ENCODE measurements at places on chromosomes 13 and 19. TPM values are rescaled to one million over a fixed set of nuclear protein-coding genes. Genes with fewer than 3 reads are reported as not detected.

The COL4A1 gene
- total RNA-seq = 230 TPM

The IGSF23 gene
- total RNA-seq = not detected

The RPS16 gene
- 320 TPM for total RNA-seq

The SLC25A42 gene
- total RNA-seq = 1.9 TPM

The PRR19 gene
- total RNA-seq = 0.36 TPM

The SACS gene
- 121 TPM for total RNA-seq

The RCBTB1 gene
- 16.1 TPM for total RNA-seq

The NAXD gene
- 10.2 TPM for total RNA-seq

The ZNF546 gene
- total RNA-seq = 5.8 TPM

The MEDAG gene
- total RNA-seq = 0.36 TPM

The JSRP1 gene
- not detected for total RNA-seq

DNA sequence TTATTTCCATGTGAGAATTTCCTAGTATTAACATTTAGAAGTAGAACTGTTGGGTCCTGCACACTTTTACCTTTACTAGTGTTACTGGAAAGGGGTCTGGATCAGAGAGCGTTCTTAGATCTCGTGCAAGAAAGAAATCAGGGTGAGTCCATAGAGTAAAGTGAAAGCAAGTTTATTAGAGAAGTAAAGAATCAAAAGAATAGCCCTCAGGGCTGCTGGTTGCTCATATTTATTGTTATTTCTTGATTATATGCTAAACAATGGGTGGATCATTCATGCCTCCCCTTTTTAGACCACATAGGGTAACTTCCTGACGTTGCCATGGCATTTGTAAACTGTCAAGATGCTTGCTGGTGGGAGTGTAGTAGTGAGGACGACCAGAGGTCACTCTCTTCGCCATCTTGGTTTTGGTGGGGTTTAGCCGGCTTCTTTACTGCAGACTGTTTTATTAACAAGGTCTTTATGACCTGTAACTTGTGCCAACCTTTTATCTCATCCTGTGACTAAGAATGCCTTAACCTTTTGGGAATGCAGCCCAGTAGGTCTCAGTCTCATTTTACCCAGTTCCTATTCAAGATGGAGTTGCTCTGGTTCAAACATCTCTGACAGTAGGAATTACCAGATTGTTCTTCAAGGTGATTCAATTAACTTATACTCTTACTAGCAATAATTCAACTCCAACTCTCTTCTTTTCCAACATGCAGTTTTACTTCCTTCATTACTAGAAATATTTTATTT lies 27.4 kb downstream of the NDFIP2 start:
- DNase-seq = no peak
- no peaks in the 10 kb centered on the region for H3K27me3 ChIP-seq
- no peaks in the 10 kb centered on the region for H3K36me3 ChIP-seq
- no peak overlapping the region for H3K27ac ChIP-seq
- H3K4me1 ChIP-seq = peaks cover 1% of the 10 kb centered on the region

- H3K4me1 ChIP-seq = peaks cover 17% of the 10 kb centered on the region
- H3K4me3 ChIP-seq = no peak overlapping the region
- no peak overlapping the region for H3K27ac ChIP-seq
- peaks cover 22% of the 10 kb centered on the region for H3K36me3 ChIP-seq
- DNase-seq = no peak
These were observed 4.8 kb upstream of the ATF5 start for GRCh38 chr19:49924004-49924880.

GRCh38 chr13:109869312-109870237 lies 83.2 kb upstream of the IRS2 start:
- peak overlapping the region; percentile 22 for H3K4me3 ChIP-seq
- no peak overlapping the region for H3K27ac ChIP-seq
- DNase-seq = peak; percentile 44
- peaks cover 3% of the 10 kb centered on the region for H3K4me1 ChIP-seq

GRCh38 chr13:100336795-100337516 lies 248.1 kb downstream of the PCCA start:
- peaks cover 4% of the 10 kb centered on the region for H3K36me3 ChIP-seq
- no peak overlapping the region for H3K4me3 ChIP-seq
- no peak overlapping the region for H3K27ac ChIP-seq
- no peaks in the 10 kb centered on the region for H3K4me1 ChIP-seq

DNA sequence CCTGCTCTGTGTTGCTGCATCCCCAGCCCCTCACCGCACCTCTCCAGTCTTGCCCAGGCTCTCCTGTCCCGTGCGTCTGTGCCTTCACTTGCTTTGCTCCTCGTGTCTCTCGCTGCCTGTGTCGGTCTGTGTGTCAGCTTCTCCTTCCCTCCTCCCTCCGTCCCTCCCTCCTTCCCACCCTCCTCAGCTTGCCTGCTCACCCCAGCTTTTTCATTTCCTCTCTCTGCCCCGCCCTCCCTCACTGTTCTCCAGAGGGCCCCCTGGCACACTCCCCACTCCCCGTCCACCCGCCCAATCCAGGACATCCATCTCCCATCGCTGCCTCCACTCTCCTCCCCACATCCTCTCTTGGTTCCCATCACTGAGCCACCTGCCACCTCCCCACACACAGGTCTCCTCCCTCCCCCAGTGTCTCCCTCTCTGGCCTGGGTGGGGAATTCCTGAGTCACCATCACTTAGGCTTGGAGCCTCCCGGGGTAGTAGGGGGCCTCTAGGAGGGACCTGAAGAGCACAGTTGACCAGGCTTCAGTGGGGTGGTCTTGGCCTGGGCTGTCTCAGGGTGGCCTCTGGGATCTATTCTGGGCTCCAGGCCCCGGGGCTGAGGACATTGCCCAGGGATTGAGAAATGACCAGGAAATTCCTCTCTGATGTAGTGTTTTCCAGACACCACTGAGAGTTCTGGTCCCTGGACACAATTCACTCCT lies at the start of gene PTGIR:
Gene PTGIR (minus strand): TSS at position 132 of the 704 bp plus-strand sequence. CDS start 864 bp downstream, outside the sequence.
- peak within 1 kb of the TSS; percentile 6 for H3K4me3 ChIP-seq
- peaks cover 32% of the 10 kb centered on the region for H3K4me1 ChIP-seq
- peak; percentile 78 for DNase-seq

DNA sequence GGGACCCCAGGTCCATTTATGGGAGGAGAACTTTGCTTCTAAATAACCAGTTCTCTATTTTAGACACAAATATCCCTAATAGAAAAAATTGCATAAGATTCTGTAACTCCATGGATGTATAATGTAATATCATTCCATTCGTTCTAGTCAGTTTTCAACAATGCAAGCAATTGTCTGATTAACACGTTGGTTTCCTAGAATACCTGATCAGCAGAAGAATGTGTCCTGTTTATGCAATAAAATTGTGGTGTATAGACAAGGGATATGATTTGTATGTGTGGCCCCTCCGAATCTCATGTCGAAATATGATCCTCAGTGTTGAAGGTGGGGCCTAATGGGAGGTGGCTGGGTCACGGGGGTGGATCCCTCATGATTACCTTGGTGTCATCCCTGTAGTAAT lies 62.1 kb downstream of the RUBCNL start:
- DNase-seq = no peak
- H3K4me1 ChIP-seq = no peaks in the 10 kb centered on the region
- H3K27ac ChIP-seq = no peak overlapping the region
- no peaks in the 10 kb centered on the region for H3K36me3 ChIP-seq
- H3K27me3 ChIP-seq = peaks cover 8% of the 10 kb centered on the region

DNA sequence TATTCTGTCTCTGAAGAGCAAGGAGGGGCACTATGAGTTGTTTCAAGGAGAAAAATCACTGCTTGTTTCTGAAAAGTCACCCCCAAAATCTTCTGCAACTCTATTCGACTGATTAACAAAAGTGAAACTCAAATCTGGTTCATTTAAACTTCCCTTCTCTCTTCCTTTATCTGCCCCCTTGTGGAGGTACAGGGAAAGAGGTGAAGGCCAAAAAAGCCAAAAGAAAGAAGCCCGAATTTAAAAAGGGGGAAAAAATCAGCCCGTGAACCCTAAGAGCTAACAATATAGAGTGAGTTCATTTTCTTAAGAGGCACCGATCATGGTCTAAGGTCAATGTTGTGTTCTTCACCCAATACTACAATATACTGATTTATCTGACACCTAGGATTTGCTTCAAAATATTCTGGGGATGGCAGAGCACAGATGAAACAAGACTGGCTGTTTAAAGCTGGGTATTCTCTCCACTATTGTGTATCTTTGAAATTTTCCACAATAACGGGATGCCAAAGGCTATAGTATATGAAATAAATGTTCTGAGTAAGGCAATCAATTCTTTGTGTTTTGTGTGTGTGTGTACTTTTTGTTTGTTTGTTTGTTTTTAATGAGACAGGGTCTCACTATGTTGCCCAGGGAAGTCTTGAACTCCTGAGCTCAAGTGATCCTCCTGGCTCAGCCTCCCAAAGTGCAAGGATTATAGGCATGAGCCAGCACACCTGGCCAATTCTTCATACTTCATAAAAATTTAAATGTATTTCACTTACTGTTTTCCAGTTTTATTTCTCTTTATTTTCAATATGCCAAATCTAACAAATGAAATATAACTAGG lies 55.0 kb upstream of the EEF1AKMT1 start:
- H3K27me3 ChIP-seq = no peaks in the 10 kb centered on the region
- H3K4me3 ChIP-seq = peak overlapping the region; percentile 30
- peaks cover 1% of the 10 kb centered on the region for H3K36me3 ChIP-seq
- DNase-seq = peak; percentile 64
- peak overlapping the region; percentile 40 for H3K27ac ChIP-seq

DNA sequence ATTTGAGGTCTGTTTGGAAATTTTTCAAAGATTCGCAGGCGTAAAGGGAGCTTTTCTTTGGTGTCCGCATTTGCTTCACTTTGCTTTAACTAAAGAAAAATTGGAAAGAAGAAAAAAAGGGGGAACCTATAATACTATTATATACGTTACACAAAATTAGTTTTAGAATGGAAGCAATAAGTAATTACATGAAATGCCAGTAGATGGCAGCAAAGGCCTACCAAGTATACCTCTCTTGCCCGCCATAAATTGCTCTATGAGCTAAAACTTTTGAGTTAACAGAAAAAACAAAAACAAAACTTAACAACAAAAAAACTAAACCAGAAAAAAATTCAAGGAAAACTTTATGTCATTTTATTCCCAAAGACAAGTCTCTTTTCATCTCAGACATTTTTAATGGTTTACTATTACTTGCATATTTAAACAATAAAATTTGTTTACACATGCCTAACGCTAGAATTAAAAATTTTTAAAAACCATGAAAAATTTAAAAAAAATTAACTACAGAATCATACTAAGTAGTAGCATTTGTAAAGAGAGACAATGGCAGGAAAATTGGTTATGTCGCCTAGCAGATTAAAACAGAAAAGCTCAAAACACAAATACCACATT lies 271.4 kb downstream of the NALCN start:
- no peak overlapping the region for H3K4me3 ChIP-seq
- no peaks in the 10 kb centered on the region for H3K36me3 ChIP-seq
- H3K4me1 ChIP-seq = peaks cover 5% of the 10 kb centered on the region
- DNase-seq = peak; percentile 71
- no peaks in the 10 kb centered on the region for H3K27me3 ChIP-seq

- no peak for DNase-seq
- H3K36me3 ChIP-seq = no peaks in the 10 kb centered on the region
- no peaks in the 10 kb centered on the region for H3K27me3 ChIP-seq
These were observed 306.0 kb upstream of the ZNF507 start for GRCh38 chr19:32039440-32039839.

GRCh38 chr19:18502638-18503294 lies 19.1 kb downstream of the ELL start:
- peaks cover 27% of the 10 kb centered on the region for H3K4me1 ChIP-seq
- no peak for DNase-seq
- H3K27me3 ChIP-seq = no peaks in the 10 kb centered on the region
- H3K27ac ChIP-seq = no peak overlapping the region

- no peaks in the 10 kb centered on the region for H3K27me3 ChIP-seq
- peaks cover 5% of the 10 kb centered on the region for H3K4me1 ChIP-seq
- H3K27ac ChIP-seq = no peak overlapping the region
- peaks cover 15% of the 10 kb centered on the region for H3K36me3 ChIP-seq
These were observed 4.1 kb downstream of the HMG20B start for GRCh38 chr19:3576696-3577443.

DNA sequence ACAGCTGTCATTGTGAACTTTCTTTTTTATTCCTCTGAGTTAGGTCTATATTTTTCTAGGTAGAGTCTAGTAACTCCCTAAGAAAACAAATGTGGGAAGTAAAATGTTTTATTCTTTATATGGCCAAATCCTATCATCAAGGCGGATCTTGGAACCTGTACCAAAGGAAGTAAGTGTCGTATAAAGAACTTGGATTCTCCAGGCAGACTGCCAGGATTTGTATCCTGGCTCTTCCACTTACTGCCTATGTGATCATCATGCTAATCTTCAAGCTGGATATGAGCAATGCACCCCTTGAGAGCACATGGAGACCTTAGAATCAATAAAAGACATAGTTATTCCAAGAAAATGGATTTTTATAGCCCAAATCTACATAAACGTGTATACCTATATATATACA lies 286.5 kb downstream of the PCDH17 start:
- no peaks in the 10 kb centered on the region for H3K36me3 ChIP-seq
- H3K27me3 ChIP-seq = no peaks in the 10 kb centered on the region
- H3K27ac ChIP-seq = no peak overlapping the region
- no peaks in the 10 kb centered on the region for H3K4me1 ChIP-seq

- no peaks in the 10 kb centered on the region for H3K4me1 ChIP-seq
- H3K27ac ChIP-seq = no peak overlapping the region
- H3K4me3 ChIP-seq = no peak overlapping the region
- peaks cover 11% of the 10 kb centered on the region for H3K36me3 ChIP-seq
- DNase-seq = no peak
- no peaks in the 10 kb centered on the region for H3K27me3 ChIP-seq
These were observed 6.2 kb downstream of the CARD8 start for GRCh38 chr19:48249502-48250014.

DNA sequence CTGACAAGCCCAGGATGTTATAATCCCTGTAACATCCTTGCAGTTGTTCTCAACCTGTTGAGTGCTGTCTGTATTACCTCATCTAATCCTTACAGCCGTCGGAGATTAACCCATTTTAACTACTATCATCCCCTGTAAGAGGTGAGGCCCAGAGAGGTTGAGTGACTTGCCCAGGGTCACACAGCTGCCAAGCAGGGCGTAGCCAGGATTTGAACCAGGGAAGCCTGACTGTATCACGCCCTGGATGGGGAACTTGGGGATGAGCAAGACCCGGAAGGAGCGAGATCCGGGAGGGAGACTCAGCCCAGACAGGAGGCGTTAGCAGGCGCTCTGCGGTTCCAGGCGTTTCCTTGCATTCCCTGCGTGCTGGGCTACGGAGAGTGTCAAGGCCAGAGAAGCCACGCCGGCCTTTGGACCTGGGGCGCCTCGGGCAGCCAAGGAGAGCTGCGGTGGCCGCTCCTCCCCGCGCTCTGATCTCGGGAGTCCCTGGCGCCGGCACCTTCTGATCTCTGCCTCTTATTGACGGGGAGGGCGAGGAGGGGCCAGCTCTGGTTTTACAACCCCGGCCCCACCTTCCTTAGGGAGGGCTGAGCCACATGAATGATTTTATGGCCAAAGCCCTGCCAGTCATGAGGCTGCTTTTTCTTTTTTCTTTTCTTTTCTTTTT lies 6.2 kb downstream of the SULT2B1 start:
- peak; percentile 40 for DNase-seq
- no peaks in the 10 kb centered on the region for H3K27me3 ChIP-seq
- H3K4me1 ChIP-seq = peaks cover 8% of the 10 kb centered on the region
- no peak overlapping the region for H3K27ac ChIP-seq
- H3K4me3 ChIP-seq = no peak overlapping the region

DNA sequence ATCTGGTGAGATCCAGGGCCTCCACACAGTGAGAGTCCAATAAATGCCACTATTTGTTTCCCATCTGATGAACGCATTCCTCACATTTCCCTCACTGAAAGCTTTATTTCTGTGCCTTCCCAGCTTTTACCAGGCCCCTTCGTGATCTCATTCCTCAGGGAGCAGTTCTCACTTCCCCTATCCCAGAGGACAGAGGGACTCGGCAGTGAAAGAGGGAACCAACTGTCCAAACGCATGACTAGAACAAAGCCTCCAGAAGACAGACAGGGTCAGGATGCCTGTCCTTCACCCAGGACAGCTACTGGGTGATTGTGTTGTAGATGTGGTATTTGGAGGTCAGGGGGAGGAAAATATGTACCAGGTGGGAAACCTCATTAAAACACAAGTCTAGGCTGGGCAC lies 2.0 kb upstream of the ZBTB45 start:
- H3K36me3 ChIP-seq = peaks cover 6% of the 10 kb centered on the region
- DNase-seq = no peak
- no peaks in the 10 kb centered on the region for H3K27me3 ChIP-seq
- peaks cover 6% of the 10 kb centered on the region for H3K4me1 ChIP-seq
- H3K4me3 ChIP-seq = no peak overlapping the region

All from IMR-90 (cell line).